PC-3 (cell line): ENCODE measurements at places on chromosomes 11 and 22.
A peak's percentile ranks its signal among the peaks of the same experiment; 100 is the strongest.

DNA sequence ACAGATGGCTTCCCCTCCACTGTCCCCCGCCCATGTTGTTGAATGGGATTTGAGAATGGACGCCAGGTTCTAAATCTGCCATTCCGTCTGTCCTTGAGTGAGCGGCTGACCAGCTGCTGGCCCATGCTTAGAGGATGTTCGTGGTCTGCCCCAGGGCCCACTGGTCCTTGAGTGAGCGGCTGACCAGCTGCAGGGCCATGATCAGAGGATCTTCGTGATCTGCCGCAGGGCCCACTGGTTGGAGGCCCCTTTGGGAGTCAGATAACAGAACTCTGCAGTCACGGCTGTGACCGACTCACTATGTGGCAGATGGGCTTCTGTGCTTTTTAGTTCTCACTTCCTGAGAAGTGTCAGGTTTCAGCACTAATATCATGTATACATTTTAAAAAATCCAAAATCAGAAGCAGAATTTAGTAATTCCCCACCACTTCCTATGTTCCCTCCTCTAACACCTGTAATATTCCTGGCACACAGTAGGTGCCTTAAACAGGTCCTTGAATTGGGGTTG lies 54.1 kb downstream of the MICAL3 start:
- no peak for DNase-seq

DNA sequence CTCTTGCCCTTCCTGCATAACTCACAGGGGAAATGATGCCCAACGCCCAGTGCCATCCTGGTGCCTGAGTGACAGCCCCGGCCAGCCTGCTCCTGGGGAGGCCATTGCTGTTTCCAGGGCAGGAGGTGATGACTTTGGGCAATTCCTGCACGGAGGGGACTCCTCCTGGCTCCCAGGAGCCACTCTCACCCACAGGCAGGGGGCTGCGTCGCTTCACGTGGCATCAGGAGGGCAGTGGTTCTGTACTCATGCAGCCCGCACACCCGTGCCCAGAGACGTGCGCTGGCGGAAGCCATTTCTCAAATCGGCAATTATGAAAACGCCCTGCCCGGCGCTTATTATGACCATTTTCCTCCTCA lies 272.3 kb downstream of the CTTN start:
- DNase-seq, result no peak

GRCh38 chr11:102647430-102647829 lies 22.3 kb upstream of the MMP20 start:
- peak; percentile 17 for DNase-seq

- peak; percentile 28 for DNase-seq
These were observed 175.8 kb downstream of the MPPED1 start for GRCh38 chr22:43587574-43587973.

GRCh38 chr11:72780296-72781062 lies 13.4 kb downstream of the STARD10 start:
- no peak for DNase-seq

GRCh38 chr22:33891455-33891854 lies 28.8 kb downstream of the LARGE1 start:
- DNase-seq, result no peak

- DNase-seq, result no peak
These were observed 237.8 kb downstream of the NXPE2 start for GRCh38 chr11:114915871-114916805.

DNA sequence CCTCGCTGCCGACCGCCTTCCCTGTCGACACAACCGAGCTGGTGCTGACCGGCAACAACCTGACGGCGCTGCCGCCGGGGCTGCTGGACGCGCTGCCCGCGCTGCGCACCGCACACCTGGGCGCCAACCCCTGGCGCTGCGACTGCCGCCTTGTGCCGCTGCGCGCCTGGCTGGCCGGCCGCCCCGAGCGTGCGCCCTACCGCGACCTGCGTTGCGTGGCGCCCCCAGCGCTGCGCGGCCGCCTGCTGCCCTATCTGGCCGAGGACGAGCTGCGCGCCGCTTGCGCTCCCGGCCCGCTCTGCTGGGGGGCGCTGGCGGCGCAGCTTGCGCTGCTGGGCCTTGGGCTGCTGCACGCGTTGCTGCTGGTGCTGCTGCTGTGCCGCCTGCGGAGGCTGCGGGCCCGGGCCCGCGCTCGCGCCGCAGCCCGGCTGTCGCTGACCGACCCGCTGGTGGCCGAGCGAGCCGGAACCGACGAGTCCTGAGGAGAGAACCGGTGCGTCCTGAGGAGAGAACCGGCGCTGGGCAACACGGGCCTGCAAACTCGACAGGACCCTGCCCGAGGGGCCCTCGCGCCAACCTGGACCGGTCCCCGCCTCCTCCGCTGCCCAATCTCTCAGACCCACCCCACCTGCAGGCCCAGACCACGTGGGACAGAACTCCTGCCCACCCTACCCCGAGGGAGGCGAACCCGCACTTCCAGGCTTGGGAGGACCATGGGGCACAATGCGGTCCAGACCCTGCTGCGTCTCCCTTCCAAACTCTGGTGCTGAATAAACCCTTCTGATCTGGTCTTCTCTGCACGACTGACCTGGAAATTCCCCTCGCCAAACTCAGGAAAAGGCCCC lies 866 bp downstream of the GP1BB start:
- DNase-seq, result peak; percentile 61

GRCh38 chr11:12086271-12087074 lies 23.9 kb upstream of the MICAL2 start:
- DNase-seq, result peak; percentile 90
